Right cardiac atrium (tissue), 5 donors: ENCODE measurements at places on chromosomes 16 and 17.
A peak's percentile ranks its signal among the peaks of the same experiment; 100 is the strongest.

DNA sequence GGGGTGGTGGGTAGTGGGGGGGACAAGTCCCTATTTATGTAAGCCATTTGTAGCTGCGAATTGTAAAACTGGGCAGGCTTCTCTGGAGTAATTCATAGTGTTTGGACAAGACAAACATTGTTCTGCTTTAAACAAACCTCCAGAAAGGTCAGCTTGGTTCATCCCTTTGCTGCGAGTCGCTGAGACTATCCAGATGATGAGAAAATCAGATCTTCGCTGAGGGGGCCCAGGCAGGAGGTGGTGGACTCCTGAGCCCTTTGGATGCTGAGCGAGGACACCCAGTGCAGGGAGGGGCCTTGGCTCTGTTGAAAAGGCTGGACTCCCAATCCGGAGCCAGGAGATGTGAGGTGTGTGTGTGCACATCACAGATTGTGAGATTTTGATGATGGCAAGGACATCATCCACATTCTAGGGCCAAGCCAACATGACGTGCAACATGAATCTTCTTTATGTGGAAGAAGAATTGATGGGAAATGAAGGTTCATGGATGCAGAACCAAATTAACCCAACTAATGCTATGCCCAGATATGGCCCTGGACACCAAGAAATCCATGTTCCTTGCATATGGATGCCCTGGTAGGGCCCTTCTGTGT is 15.0 kb upstream of the NTN1 start:
- no peak for DNase-seq

DNA sequence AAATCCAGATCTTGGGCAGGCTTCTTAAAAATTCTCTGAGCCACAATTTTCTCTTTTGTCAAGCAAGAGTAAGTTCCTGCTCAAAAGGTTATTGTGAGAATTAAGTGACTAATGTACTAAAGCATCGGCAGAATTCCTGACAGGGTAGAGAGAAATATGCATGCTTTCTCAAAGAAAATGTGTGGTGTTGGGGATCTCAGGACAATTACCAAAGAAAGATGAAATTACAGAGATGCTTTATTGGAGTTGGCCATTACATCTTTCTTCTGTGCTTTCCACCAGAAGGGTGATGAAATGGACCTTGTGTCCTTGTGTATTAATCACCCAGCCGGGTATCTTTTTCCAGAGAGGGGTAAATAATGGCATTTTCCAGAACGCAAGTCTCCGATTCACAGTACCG is 1.7 kb upstream of the USP43 start:
- DNase-seq, result no peak

- DNase-seq, result no peak
Observed at GRCh38 chr17:41486809-41487530, 2.7 kb downstream of the KRT36 start.

DNA sequence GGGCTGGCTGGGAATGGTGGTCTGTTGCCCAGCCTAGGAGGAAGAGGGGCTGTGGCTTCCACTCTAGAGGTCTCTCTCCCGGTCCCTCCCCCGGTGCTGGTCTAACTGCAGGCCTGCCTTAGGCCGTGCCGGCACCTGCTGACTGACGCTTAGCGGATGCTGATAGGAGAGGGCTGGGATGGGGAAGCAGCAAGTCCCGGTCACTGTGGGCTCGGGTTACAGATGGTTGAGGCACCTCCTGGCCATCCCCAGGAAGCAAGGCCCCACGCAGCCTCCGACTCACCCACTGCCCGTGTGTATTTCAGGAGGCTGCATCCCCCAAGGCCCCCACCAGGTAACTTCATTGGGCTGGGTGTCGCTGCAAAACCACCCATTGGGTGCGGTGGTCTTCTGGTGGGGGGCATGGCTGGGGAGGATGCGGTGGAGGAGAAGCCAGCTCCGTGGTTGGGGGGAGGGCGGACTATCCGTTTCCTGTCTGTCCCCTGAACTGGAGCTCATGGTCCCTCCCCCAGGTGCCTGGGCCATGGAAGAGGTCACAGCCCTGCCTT is 278.9 kb downstream of the SEC14L1 start:
- DNase-seq, result no peak

GRCh38 chr17:17406225-17406624 is 70.6 kb upstream of the MED9 start:
- DNase-seq, result no peak

DNA sequence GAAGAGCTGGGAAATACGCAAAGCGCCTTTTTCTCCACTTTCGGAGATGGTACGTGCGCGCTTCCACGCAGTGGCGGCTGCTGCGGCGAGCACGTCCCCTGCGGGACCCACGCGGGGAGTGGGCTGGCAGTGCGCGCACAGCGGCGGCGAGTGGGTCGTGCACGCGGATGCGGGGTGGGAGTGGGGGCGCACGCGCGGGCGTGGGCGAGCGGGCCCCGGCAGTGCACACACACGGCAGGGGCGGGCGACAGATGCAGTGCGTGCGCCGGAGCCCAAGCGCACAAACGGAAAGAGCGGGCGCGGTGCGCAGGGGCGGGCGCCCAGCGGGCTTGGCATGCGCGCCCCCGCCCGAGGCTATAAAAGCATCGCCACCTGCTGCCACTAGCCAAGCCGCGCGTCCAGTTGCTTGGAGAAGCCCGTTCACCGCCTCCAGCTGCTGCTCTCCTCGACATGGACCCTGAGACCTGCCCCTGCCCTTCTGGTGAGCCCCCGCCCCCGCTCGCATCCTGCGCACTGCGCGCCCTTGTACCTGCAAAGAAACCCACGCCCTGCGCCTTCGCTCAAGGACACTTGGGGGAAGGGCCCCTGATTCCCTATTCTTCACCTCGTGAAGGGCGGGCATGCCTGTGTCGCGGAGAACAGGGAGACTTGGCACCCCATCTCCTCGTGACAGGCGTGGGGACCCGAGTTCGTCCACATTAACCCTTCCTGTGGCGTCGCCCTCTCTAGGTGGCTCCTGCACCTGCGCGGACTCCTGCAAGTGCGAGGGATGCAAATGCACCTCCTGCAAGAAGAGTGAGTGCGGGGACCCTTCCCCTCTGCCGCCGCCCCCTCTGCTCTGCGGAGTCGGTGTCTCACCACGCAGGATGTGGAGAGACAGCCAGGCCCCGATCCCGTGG is at the start of gene MT3:
Gene MT3, plus strand, starts transcription at position 388 of the 899 bp plus-strand sequence. Its CDS starts 63 bp downstream, at position 451.
- no peak for DNase-seq

DNA sequence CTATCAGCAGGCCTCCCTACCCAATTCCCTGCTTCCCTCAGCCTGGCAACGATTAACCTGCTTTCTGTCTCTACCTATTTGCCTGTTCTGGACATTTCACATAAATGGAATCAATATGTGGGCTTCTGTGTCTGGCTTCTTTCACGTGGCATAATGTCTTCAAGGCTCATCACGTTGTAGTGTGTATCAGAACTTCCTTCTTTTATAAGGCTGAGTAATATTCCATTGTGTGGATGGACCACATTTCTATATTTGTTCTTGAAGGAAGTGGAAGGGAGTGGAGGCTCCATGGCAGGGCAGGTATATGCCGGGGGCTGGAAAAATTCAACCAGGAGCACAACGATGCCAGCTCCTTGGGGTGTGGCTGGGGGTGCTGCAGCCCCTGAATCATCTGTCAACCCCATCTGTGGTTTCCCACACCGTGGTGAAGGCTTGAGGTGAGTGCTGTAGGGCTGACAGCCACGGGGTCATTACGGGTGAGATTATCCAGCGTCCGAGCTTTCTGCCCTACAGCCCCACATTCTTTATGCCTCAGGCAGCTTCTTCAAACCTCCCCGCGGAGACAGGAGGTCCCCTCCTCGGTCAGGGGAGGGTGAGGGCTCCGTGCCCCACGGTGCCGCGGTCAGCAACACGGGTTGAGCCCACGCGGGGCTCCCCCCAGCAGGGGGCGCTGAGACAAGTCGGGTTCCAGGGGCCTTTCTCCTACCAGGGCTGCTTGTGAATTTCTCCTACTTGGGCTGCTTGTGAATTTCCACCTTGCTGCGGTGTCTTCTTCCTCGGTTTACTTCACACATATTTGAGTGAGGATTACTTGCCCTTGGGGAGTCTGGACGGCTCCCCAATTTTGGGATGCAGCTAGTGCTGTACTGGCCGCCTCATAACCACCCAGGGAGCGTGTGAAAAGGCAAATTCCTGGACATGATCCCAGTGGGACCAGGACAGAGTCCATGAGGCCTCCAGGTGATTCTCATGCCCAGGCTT is 18.3 kb upstream of the WFIKKN2 start:
- peak; percentile 84 for DNase-seq

- DNase-seq, result no peak
Observed at GRCh38 chr16:78791011-78791410, 691.6 kb downstream of the WWOX start.

- no peak for DNase-seq
Observed at GRCh38 chr16:89199241-89200123, 855 bp downstream of the SLC22A31 start.

DNA sequence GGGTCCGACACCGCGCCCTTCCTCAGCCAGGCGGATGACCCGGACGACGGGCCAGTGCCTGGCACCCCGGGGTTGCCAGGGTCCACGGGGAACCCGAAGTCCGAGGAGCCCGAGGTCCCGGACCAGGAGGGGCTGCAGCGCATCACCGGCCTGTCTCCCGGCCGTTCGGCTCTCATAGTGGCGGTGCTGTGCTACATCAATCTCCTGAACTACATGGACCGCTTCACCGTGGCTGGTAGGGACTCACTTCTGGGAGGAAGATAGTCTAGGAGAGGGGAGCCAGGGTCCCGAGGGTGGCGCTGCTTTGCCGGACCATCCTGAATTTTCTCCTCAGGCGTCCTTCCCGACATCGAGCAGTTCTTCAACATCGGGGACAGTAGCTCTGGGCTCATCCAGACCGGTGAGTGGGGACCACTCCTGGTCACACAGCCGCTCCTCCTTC is 601 bp downstream of the SPNS1 start:
- no peak for DNase-seq

- DNase-seq, result no peak
Observed at GRCh38 chr17:6786618-6787017, 10.6 kb downstream of the FBXO39 start.

GRCh38 chr17:290626-291025 is 62.0 kb downstream of the RPH3AL start:
- peak; percentile 25 for DNase-seq

DNA sequence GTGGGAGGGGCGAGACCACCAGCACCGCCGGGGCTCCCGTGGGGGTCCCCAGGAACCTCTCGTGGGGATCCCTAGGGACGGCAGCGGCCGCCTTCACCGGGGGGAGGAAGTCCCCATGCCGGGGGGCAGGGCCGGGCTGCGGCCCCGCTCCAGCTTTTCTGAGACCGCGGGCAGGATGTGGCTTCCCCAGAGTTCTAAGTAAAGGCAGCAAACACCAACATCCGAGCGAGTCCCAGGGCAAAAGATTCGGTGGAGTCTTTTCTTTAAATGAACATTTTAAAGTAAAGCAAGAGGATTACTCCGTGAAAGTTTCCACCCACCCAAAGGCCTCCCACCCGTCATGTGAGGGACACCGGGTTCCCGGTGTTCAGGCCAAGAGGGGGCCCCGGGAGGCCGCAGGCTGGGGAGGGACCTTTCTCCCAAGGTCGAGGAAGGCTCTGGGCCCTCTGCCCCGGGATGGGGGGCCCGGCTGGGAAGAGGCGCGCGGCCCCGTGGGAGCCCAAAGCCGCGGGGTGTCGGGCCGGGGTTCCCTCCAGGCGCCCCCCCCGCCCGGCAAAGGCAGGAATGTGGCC is 137.2 kb upstream of the RPH3AL start:
- DNase-seq, result peak; percentile 80

DNA sequence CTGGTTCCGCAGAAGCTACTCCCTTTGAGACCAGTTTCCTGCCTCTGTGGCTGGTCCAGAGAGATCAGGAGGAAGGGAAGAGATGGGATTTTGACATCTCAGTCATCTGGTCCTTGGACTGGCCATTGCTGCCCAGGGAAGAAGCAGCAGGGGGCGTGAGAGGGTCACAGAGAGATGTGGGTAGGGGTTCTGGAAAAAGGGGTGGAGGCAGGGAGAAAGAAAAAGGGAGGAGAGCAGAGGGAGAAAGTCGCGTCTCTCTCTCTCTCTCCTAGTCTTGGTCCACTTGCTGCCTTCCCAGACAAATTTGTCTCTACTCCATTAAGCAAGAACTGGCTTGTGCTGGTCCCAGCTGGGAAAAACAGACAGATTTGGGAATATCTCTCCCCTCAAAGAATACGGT is 4.4 kb downstream of the SHBG start:
- no peak for DNase-seq
